ENCODE measurements at places on chromosomes 7 and 10. TPM values are rescaled to one million over a fixed set of nuclear protein-coding genes. Genes with fewer than 3 reads are reported as not detected.

Gene PLXDC2
- 0.06 TPM for total RNA-seq

Gene TMEM176A
- total RNA-seq = 0.10 TPM

Gene PDE6C
- not detected for total RNA-seq

Gene DNMBP
- 13.5 TPM for total RNA-seq

Gene FGL2
- 0.66 TPM for total RNA-seq

Gene PON2
- 68.2 TPM for total RNA-seq

Gene TAS2R4
- total RNA-seq = 1.3 TPM

Gene WASHC2A
- 34.6 TPM for total RNA-seq

Gene CTNNA3
- 0.23 TPM for total RNA-seq

Gene LZTS2
- 51.6 TPM for total RNA-seq

Gene OPN4
- total RNA-seq = not detected

Gene SLC39A12
- not detected for total RNA-seq

Gene TMEM236
- total RNA-seq = 0.17 TPM

Gene OR2A12
- not detected for total RNA-seq

Gene ZNRF2
- total RNA-seq = 13.6 TPM

Gene SLC18A2
- total RNA-seq = not detected

Gene AKR1E2
- total RNA-seq = not detected

Gene SFMBT2
- total RNA-seq = 3.8 TPM

Gene CALY
- total RNA-seq = 0.20 TPM

Gene CEP41
- total RNA-seq = 22.4 TPM

Gene SPAG6
- not detected for total RNA-seq

Gene GOT1
- 157 TPM for total RNA-seq

Gene TPK1
- total RNA-seq = 22.8 TPM

Gene CLEC2L
- not detected for total RNA-seq

Gene PRRT4
- total RNA-seq = 0.38 TPM

Gene TUBAL3
- 1.6 TPM for total RNA-seq

Gene SPDYE16
- total RNA-seq = not detected

Gene TMEM273
- not detected for total RNA-seq

Gene PDZD7
- 0.52 TPM for total RNA-seq

Gene STEAP2
- total RNA-seq = 2.2 TPM

Gene GRID2IP
- total RNA-seq = not detected

Gene EPHB6
- total RNA-seq = not detected

Gene IDE
- total RNA-seq = 61.0 TPM

Gene HSPA12A
- 10.6 TPM for total RNA-seq

Gene C10orf105
- total RNA-seq = not detected

Gene TRUB1
- 59.4 TPM for total RNA-seq

Gene ALOX5
- total RNA-seq = not detected

Gene TCERG1L
- 0.27 TPM for total RNA-seq

Gene ZC3HAV1L
- 11.4 TPM for total RNA-seq

Gene ZKSCAN5
- total RNA-seq = 12.7 TPM

Gene FEZF1
- total RNA-seq = 0.17 TPM

Gene KLHDC10
- total RNA-seq = 48.0 TPM

Gene ZP3
- 20.2 TPM for total RNA-seq

Gene PON1
- not detected for total RNA-seq

Gene LRMDA
- total RNA-seq = 0.95 TPM

Gene AP5Z1
- 12.9 TPM for total RNA-seq

Gene OR6V1
- total RNA-seq = not detected

Gene FAM24B
- total RNA-seq = 36.3 TPM

Data from NCI-H460 (cell line).